ENCODE measurements at places on chromosomes 4 and X.

DNA sequence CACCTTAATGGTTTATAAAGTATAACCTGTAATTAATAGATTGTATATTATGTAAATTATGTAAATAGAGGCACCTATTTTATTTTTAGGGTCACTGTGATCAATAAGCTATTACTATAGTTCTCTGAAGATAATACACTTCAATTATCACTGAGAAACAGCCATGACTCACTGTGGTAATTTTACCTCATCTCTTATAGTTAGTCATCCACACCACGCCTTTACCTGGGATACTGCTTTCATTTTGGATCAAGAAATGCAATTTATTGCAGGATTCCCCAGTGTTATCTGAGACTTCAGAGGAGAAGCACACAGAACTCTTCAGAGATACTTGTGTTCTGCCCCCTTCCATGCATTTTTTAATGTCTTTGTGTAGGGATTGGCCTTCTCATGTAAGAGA, 348.1 kb upstream of the ATOH1 start:
- DNase-seq, result no peak

DNA sequence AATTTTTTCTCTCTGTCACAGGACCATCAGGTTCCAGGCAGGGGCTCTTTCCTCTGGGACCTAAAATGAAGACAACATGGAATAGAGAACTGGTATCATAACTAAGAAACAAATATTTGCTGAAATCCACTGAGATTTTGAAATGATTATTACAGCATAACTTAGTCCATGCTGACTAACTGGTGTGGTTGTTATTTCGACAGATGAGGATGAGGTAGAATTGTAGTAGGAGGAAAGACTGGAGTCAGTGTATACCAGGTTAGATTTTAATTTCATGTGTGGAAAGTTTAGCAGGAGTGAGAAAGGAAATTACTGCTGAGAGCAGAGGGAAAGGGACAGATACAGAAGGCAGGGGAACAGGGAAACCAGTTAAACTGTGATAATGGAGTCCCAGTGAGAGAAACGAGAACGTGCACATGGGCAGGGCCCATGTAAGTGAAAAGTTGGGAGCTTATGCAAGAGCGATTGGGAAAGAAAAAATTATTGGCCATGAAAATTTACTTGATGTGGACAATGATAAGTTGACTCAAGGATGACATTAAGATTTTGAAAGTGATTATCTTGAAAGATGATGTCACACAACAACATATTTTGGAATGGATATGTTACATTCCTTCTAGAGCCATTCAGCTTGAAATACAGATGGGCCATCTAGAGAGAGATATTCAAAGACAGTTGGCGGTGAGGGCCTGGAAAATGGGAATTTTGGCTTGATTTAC, 98.7 kb upstream of the DDIT4L start:
- peak; percentile 33 for DNase-seq

- no peak for DNase-seq
These were observed 172.5 kb downstream of the RAP1GDS1 start for GRCh38 chr4:98433691-98434090.

- DNase-seq, result peak; percentile 19
These were observed 199.8 kb upstream of the GATB start for GRCh38 chr4:151960449-151961230.

- peak; percentile 63 for DNase-seq
These were observed 323.2 kb downstream of the RAB28 start for GRCh38 chr4:13160920-13161319.

DNA sequence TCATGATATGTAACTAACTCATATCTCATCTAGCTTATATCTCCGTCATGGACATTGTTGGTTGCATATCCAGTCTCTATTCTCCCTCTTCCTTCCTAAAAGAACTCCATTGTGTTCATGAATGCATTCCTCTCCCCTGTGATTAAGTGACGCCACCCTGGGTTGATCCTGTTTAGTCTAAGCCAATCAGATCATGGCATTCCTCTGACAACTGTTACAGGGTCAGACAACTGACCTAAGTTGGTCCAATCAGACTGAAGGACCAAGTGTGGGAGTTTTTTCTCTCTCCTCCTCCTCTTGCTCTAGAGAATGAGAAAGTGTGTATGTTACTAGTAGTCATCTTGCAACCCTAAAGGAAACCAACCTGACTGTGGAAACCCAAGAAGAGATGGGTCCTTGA, 3.6 kb downstream of the APOO start:
- DNase-seq, result peak; percentile 46

GRCh38 chrX:81791086-81791485, 589.2 kb downstream of the SH3BGRL start:
- no peak for DNase-seq

DNA sequence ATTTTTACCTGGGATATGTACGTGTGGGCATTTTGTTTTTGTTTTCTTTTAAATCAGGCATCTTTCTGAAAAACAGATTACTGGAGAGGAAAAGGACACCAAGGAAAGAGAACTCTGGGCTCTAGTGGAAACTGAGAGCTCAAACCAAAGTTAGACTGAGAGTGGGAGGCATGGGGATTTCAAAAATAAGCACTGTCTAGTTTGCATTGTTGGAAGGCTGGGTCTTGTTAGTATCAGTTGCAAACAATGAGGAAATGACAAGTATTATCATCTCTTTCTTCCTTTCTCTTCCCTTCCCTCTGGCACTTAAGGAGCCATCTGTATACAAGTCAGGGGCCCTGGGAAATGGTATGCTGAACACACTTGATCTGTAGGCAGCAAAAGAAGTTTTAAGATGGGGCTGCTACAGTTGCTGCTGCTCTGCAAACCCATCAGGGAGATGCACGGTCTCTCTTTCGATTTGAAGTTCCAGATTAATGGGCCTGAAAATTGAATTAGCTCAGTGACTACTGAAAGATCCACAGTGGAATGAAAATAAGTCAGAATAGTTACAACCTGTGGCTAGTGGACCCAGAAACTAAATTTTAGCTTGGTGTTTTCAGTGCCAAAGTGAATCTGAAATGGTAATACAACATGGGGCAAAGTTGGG, 48.0 kb upstream of the GRXCR1 start:
- no peak for DNase-seq

DNA sequence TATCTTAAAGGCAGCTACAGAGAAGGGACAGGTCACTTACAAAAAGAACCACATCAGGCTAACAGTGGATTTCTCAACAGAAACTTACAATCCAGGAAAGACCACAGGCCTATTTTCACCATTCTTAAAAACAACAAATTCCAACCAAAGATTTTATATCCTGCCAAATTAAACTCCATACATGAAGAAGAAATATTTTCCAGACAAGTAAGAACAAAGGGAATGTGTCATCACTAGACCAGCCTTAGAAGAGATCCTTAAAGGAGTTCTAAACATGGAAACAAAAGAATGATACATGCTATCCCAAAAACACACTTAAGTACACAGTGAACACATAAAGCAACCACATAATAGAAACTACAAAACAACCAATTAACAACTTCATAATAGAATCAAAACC, 105.6 kb downstream of the ANXA10 start:
- DNase-seq, result no peak

GRCh38 chrX:153770601-153771414, 6.8 kb downstream of the PLXNB3 start:
- no peak for DNase-seq

GRCh38 chrX:108165383-108166111, 74.0 kb downstream of the ATG4A start:
- peak; percentile 41 for DNase-seq

DNA sequence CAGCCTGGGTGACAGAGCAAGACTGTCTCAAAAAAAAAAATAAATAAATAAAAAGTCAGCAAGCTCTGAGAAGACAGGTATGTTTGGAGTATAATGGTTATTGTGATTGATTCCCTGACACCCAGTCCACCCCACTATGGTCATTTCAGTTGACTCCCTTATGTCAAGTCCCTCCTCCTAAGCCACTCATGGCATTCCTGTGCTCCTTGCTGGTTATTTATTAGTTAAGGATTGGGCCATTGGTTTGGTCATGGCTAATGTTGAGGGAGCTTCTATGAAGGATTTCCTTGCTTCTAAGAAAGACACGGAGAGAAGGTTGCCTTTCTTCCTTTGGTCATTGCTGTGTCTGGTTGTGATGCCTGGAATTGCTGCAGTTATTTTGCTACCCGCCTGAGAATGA, 140.1 kb downstream of the UCHL1 start:
- DNase-seq, result no peak

DNA sequence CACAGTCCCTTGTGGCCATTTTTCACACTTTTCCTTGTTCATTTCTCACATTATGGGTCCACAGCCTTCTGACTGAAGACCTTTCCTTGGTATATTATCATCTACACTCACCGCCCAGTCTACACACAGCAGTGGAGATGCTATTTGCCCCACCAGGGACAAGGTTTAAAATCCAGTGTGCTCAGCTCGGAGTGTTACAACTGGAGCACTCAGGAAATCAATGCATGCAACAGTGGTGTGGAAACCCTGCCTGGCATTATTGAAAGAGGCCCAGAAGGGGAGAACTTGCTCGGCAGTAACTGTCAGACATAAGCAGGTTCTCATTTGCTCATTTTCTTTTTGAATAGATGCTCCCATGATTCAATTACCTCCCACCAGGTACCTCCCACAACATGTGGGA, 340.9 kb downstream of the DHRSX start:
- DNase-seq, result no peak

DNA sequence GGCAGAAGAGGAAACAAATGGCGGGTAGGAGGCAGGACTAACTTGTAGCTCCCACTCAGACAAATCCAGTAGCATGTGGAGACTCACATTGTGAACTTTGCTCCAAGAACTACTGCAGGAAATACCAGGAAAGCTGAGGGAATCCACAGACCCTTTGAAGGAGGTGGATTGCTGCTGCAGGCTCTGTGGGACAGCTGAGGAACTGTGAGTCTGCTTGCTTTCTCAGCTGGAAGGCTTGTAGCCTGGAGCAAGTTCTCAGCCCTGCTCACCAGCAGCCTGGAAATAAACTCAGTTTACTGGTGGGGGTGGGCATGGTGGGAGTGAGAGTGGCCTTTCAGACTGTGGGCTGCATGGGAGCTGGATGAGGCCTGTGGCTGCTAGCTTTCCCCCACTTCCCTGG, 16.0 kb downstream of the RTL3 start:
- DNase-seq, result no peak

DNA sequence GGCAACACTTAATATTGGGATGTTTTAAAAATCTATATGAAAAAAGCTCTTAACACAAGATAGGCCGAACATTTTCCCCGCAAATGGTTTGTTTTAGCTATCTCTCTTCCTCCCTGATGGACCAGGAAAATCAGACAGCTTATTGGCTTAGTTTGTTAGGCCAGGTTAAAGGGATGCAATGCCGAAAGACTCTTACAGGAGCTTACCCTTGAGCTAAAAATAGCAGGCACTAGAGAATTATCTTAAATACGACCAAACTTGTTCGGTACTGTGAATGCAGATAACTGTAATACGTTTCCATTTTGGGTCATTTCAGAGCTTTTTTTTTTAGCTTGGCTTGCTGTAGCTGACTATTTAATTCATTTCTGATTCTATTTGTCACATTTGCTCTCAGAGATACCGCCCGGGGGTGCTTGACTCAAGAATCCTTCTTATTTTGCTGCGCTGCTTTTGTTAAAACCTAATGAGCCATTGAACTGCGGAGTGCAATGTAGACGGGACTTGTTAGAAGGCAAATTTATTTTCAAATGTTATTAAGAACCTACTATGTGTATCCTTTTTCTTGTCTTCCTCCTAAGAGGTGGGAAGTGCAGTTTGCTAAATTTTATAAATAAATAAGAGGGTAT, 23.3 kb downstream of the PPARGC1A start:
- DNase-seq, result no peak

- no peak for DNase-seq
These were observed 491.1 kb upstream of the ADGRL3 start for GRCh38 chr4:60709061-60709460.

GRCh38 chr4:147985376-147985775, 253.5 kb downstream of the ARHGAP10 start:
- no peak for DNase-seq

- DNase-seq, result peak; percentile 69
These were observed 1.5 kb upstream of the ASMTL start for GRCh38 chrX:1453951-1454785.

GRCh38 chr4:102586002-102586643, 85.0 kb downstream of the NFKB1 start:
- no peak for DNase-seq

- DNase-seq, result no peak
These were observed 65.5 kb downstream of the GLRA3 start for GRCh38 chr4:174763454-174764104.

DNA sequence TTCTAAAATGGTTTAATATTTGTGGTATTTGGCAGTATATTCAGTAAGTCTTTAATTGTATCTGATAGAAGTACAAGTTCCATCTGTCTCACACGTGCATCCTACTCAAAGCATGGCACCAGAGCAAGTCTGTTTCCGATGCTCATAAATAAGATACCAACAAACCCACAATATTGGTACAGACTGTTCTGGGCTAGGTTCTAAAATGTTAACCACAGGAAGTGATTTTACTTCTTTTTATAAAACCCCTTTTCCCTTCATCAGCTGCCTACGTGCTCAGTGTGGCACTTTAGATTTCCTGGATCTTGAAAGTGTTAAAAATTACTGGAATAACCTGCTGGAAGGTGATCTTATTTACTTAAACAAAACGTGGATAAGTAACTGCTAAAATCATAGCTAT, 165.1 kb downstream of the CFAP299 start:
- peak; percentile 4 for DNase-seq

- no peak for DNase-seq
These were observed 202.6 kb upstream of the BCOR start for GRCh38 chrX:40300286-40300890.

DNA sequence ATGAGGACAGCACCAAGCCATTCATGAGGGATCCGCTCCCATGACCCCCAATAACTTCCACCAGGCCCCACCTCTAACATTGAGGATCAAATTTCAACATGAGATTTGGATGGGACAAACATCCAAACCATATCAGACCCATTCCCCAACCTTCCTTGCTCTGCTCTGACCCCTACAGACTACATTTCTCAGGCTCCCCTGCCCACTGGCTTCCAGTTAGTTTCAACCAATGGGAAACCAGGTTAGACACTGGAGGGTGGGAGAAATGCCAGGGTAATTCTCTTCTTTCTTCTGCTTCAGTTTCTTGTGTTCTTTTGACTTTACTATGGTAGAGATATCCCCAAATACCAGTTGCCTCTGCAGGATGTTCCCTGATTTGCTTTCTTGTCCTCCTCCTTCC, 125.7 kb downstream of the CLCN4 start:
- no peak for DNase-seq

DNA sequence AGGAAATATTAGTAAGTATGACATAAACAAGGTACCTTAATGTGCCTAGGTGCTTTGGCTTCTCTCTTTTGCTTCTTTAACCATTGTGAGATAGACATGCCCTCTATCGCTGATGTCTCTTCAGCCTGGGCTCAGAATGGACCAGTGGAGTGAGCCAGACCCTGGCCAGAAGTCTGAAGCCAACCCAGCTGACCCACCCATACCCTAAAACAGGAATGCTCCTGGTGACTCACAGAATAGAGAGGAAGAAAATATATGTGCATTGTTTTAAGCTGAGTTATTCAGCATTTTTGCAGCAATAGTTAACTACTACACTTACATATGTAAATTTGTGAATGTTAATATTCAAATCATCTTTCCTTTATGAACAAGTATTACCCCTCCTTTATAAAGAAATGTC, 167.5 kb upstream of the PCDH10 start:
- DNase-seq, result no peak

Measured in AG08395 (cell line).